Activated CD4-positive, alpha-beta T cell treated with anti-CD3 and anti-CD28 coated beads, Interleukin-2, amount 50 U/mL, for 1 hour (primary cell): ENCODE measurements at places on chromosomes 11 and 22.

GRCh38 chr11:133981156-133981555 lies 24.4 kb upstream of the IGSF9B start:
- DNase-seq, result no peak

- no peak for DNase-seq
Observed at GRCh38 chr11:40397141-40397540, 1062.3 kb downstream of the LRRC4C start.

- no peak for DNase-seq
Observed at GRCh38 chr11:110243791-110244190, 52.6 kb downstream of the RDX start.

- DNase-seq, result no peak
Observed at GRCh38 chr11:11454671-11455223, 101.7 kb upstream of the CSNK2A3 start.

DNA sequence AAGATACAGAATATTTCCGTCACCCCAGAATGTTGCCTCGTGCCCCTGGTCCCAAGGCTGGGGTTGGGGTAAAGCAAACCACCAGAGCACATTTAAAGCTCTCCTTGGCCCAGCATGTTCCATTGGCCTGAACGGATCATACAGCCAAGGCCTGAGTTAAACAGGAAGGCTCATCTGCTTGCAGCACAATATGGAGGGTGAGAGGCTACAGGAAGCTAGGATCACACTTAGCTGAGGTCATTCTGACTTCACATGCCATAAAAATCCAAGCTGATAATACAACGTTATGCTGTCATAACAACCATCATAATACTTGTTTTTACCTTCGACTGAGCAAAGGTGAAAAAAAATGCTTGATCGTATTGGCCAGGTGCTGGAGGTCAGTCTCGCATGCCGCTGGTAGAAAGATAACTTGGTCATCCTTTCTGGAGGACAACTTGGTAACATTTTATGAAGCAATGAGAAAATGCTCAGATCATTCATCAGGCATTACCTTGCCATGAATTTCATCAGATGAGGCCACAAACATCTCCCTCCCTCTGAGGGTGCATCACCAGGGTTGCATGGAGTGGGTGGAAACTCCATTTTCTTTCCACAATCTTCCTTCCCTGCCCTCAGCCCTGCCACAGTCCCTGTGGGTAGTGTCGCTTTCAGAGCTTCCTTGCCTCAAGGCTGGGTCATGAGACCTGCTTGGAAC lies 31.9 kb upstream of the RTL6 start:
- no peak for DNase-seq

DNA sequence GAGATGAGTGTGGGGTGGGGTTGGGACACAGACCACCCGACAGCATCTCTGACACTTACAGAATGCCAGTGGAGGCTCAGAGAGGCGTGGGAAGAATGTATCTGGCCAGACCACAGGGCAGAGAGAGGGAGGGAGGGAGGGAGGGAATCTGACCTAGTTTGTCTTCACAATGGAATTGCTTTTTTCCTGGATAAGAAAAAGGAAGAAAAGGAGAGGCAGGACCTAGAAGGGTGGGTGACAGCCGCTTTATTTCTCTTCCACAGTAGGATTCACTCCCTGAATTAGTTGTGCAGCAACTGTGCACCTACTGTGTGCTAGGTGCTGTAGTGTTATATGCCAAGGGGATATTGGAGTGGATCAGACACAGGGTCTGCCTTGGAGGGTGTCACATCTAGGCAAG lies 3.7 kb downstream of the KCNK4 start:
- no peak for DNase-seq

GRCh38 chr11:2766166-2766565 lies 66.4 kb upstream of the KCNQ1OT1 start:
- no peak for DNase-seq

GRCh38 chr11:217704-218103 lies 10.2 kb downstream of the RIC8A start:
- no peak for DNase-seq

DNA sequence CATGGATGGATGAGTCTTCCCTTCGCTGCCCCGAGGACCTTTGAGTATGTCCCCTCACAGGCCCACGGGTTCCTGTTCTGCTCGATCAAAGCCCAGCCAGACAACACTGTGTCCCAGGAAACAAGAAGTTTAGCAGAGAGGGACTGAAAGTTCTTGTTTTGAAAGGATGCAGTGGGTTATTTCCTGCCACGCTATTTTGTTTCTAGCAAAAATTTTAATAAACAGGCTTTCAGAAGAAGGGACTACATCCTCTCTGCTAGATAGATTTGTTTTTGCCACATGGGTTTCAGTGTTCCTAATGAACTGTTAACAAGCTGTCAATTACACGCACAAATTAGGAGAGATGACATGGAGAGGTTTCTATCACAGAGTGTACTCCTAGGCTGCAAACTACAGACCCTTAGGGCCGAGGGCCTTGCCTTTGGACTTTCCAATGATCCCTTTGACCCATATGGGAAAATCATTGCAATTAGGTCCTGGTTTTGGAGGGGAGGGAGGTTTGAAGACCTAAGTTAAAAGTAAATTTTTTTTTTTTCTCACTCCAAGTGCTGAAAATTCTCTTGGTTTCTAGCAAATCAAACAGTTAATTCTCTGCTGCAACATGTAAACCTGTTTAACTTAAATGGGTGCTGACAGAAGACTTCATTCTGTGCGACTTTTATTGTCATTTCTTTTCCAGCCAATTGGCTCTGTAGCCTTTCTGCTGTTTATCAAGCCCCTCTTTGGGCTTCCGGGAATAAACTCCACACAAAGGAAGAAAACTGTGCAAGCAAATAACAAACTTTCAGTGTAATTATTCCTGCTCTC lies 81.4 kb downstream of the RCN1 start:
- DNase-seq, result no peak

- no peak for DNase-seq
Observed at GRCh38 chr22:19654338-19654987, 59.8 kb upstream of the SEPTIN5 start.

GRCh38 chr11:28770806-28771205 lies 662.6 kb downstream of the METTL15 start:
- DNase-seq, result no peak

GRCh38 chr11:7537265-7537664 lies 23.5 kb downstream of the PPFIBP2 start:
- DNase-seq, result no peak

GRCh38 chr11:60868682-60869450 lies 1.5 kb downstream of the ZP1 start:
- no peak for DNase-seq

- DNase-seq, result no peak
Observed at GRCh38 chr11:88115828-88116755, 59.2 kb downstream of the RAB38 start.
